Naive thymus-derived CD4-positive, alpha-beta T cell (primary cell): ENCODE measurements at places on chromosomes 12 and 14. TPM values are rescaled to one million over a fixed set of nuclear protein-coding genes. Genes with fewer than 3 reads are reported as not detected.

GRCh38 chr14:36996133-36996856, 176.1 kb downstream of the SLC25A21 start:
- no peak for DNase-seq

DNA sequence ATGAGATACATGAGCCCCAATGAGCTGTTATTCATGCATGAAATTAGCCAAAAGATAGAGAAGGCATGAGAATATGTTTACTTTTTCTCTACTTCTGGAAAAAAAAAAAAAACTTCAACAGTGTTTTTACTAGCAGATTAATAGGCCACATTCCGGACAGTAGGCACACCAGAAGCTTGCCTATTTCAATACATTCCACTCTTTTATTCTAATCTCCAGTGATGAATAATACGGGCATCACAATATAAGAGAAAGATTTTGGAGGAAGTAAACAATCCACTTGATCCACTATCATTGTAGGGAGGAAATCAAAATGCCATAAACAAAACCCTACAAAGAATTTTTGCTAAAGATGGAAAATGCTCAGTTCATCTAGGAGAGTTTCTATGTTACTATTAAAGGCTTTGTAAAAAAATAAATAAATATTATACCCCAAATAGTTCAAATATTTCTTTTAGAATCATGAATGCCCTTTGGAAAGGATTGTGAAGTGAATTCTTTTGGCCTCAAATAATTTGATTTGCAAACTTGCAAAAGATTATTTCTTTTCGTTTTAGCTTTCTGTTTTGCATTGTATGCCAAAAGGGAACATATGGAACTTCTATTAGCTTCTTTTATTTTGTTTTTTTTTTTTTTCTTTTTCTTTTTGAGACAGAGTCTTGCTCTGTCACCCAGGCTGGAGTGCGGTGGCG, 232.6 kb downstream of the EPS8 start:
- DNase-seq = no peak

POTEM gene
- not detected for total RNA-seq

DNA sequence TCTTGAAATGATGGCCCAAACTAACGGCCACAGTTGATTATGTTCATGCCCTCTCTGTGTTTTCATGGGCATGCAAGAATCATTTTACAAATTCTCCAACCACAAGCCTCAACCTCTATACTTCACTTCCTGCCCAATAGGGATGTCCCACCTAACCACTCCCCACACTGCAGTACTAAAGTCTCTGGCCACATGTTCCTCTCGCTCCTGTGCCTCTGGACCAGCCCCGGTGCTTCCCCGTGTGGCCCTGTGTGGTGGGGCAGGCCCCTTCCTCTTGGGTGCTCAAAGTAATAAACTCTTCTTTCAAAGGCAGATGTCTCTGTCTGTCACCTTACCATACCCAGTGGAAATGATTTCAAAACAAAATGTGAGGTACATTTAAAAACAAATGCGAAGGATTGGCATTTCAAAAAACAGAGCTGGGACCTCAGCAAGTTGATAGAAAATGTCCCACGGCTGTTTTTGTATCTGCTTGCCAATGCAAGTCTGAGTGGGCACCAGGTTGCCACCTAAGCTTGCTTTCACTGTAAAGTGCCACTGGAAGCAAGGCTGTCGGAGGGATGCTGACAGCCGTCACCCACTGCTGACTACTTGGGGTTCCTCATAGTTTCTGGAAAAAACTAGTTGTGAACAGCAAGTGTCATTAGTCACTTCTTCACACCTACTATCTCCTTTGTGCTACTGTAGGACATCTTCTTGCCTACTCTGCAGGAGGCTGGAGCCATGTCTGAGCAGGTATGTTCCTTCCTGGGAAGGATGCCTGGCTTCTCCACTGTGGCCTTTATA, 8.2 kb upstream of the SERPINA11 start:
- DNase-seq = no peak

GRCh38 chr12:3491938-3492792, 1.2 kb downstream of the PRMT8 start:
- no peak for DNase-seq

- no peak for DNase-seq
Observed at GRCh38 chr14:68866991-68867533, 74.2 kb upstream of the ZFP36L1 start.

DNA sequence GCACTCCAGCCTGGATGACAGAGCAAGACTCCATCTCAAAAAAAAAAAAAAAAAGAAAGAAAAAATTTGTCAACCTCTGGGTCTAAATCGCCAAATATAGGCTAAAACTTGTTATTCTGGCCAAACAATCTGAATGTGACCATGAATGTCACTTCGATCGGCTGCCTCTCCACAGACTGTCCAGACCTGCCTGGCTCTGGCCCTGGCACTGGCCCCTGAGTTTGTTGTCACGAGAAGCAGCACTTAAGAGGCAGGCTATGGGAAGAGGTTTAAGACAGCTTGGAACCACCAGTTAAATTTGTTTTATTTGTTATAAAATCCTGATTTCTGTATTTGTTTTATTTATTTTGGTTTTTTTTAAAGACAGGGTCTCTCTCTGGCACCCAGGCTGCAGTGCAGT, 14.5 kb downstream of the WSB2 start:
- no peak for DNase-seq

- DNase-seq = no peak
Observed at GRCh38 chr12:93115198-93115601, 186.1 kb upstream of the EEA1 start.

GRCh38 chr12:114293571-114294302, 112.2 kb downstream of the TBX5 start:
- DNase-seq = no peak

- DNase-seq = no peak
Observed at GRCh38 chr12:91100906-91101305, 10.4 kb downstream of the LUM start.

DNA sequence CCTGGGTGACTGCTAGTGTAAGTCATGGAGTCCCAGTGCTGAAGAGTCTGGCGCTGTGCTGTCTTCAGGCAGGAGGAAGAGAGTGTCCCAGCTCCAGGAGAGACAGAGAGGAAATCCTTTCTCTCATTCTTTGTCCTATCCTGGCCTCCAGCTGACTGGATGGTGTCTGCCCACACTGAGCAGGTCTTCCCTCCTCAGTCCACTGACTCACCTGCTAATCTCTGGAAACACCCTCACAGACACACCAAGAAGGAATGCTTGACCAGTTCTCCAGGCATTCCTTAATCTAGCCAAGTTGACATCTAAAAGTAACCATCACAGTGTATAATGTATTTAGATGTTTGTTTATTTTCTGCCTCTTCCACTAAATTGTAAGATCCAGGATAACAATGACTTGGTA, 53.9 kb downstream of the EMP1 start:
- no peak for DNase-seq

DNA sequence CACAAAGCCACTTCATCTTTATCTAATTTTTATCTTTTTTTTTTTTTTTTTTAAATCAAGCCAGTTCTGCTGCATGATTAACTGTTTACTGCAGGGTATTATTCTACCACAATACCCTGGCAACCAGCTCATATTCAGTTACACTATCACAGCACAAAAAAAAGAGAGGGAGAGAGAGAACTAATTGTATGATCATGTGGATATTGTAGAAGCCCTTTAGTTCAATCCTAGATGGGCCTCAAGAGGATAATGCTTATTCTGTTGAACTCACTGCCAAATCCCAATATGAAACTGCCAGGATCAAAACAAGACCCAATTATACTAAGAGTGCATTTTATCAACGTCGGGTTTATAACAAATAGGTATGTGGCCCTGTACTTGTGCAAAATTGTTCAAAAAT, 51.5 kb downstream of the MED13L start:
- DNase-seq = no peak

DNA sequence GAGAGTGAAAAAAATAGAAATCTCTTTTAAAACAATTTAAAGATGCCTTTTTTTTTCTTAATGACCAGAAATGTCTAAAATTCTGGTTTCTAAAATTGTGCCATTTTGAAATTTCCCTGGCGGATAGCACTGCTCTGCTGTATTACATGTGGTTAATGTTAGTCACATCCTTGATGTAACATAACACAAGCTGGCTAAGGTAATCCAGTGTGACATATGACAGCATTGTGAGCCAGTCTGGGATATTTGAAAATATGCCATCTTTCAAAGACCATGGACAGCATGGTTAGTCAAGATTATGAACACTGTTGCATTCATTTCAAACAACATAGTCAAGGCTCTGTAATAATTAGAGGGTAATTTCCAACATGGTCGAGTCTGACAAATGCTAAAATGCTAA, 133.2 kb downstream of the ALX1 start:
- no peak for DNase-seq

- DNase-seq = peak; percentile 54
Observed at GRCh38 chr12:6341417-6342139, at the start of gene TNFRSF1A. TNFRSF1A (minus strand) TSS chr12:6342076; CDS start chr12:6341814, 262 bp downstream.

DNA sequence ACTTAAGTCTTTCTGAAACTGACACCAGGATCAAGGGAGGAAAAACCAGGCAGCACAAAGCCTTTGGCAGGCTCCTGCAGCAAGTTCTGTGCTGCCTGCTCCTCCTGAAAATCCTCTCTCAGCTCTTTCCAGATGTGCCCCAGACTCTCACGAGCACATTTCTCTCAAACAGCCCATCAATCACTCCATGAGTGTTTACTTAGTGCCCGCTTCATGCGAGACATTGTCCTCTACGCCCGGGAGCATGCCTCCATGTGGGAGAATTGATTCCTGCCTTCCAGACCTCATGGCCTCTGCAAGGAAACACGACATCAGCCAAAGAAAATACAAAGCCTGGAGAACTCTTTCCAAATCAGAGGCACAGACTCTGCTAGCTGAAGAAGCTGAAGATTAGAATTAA, 46.5 kb upstream of the TSPAN11 start:
- no peak for DNase-seq

DNA sequence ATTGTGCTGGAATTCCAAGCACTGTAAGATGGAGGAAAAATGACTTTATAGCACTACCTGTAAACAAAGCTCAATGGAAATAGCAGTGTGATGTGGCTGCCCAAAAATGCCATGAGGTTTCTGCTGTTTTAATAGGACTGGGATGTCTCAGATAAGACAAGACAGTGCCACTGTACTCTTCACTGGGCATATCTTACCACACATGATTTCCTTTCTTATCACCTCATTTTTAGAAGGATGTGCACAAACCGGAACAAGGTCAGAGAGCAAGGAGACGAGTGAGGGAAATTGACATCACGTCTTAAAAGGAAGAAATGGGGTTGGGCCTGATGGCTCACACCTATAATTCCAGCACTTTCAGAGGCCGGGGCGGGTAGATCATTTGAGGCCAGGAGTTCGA, 38.4 kb upstream of the FGD4 start:
- no peak for DNase-seq

GRIN2B gene
- not detected for total RNA-seq

GRCh38 chr12:50545786-50546185, 41.0 kb downstream of the DIP2B start:
- DNase-seq = no peak

DNA sequence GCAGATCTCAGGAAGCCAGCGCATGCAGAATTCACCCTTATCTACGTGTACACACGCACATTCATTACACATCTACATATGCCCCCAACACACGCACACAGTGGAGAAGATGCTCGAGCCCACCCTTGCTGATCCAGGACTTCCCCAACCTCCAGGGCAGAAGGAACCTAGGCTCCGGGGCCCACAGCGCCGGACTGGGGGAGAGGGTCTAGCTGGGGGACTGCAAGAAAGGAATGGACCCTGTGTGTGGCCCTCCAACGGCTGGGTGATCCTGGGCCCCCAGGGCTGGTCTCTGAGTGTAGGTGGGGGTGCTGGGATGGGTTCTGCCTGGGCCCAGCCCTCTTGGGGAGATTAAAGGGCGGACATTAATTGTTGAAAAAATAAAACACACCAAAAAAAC, 128.1 kb upstream of the C14orf180 start:
- peak; percentile 8 for DNase-seq
